ENCODE measurements at places on chromosomes 1 and 21. TPM values are rescaled to one million over a fixed set of nuclear protein-coding genes. Genes with fewer than 3 reads are reported as not detected.

Gene AMY1A
- total RNA-seq: not detected

Gene CYP4Z1
- total RNA-seq: not detected

Gene SLC30A10
- 0.05 TPM for total RNA-seq

Gene GPR37L1
- total RNA-seq: 0.14 TPM

Gene RAB25
- total RNA-seq: not detected

Gene CELA3B
- total RNA-seq: not detected

Gene LIN28A
- total RNA-seq: not detected

Gene NEK2
- total RNA-seq: 44.2 TPM

Gene NPHS2
- total RNA-seq: not detected

Gene S100A12
- not detected for total RNA-seq

Gene C1orf185
- not detected for total RNA-seq

Gene PANK4
- 8.3 TPM for total RNA-seq

Gene C4BPA
- total RNA-seq: 0.99 TPM

Gene ALDH9A1
- 46.9 TPM for total RNA-seq

Gene GUCA2B
- not detected for total RNA-seq

Gene KRTAP19-3
- total RNA-seq: not detected

Gene POLR3GL
- total RNA-seq: 11.9 TPM

Data from A549 treated with Hydrocortisone at 1 μM for 4 hours (cell line).